ENCODE measurements at places on chromosomes 1 and 21.
A peak's percentile ranks its signal among the peaks of the same experiment; 100 is the strongest.

- DNase-seq: no peak
Measured at GRCh38 chr1:91552091-91552490, 51.4 kb downstream of the CDC7 start.

DNA sequence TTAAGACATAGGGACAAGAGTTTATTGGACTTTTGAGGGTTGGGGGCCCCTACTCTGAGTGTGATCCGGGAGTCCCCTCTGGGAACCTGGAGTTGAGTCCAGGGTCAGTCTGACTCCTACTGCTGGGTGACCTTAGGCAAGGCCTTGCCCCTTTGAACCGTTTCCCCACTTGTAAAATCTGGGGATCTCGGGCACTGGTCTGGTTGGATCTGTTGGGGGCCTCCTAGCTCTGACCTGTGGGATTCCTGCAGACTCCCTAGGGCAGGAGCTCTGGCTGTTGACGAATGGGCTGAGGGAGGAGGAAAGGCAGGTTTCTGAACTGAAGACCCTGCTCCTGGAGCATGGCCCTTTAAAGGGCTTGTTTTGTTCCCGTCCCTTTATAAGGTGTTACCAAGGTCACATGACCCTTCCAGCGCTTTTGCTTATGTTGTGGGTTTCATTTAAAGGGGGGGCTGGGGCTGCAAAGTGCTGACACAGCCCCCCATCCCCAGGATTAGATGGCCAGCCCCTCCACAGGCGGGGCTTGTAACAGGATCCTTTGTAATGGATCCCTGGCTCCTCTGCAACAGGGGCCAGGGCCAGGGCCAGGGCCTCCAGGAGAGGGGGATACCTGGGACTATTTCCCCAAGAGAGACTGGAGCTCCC lies 50.7 kb downstream of the YARS1 start:
- no peak for DNase-seq

DNA sequence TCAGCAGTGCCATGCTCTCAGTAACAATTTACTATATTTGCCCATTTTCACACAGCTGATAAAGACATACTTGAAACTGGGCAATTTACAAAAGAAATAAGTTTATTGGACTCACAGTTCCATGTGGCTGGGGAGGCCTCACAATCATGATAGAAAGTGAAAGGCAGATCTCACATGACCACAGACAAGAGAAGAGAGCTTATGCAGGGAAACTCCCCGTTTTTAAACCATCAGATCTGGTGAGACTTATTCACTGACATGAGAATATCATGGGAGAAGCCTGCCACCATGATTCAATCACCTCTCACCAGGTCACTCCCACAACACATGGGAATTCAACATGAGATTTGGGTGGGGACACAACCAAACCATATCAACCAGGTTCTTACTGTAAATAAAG lies 112.1 kb upstream of the C1orf87 start:
- DNase-seq: no peak

DNA sequence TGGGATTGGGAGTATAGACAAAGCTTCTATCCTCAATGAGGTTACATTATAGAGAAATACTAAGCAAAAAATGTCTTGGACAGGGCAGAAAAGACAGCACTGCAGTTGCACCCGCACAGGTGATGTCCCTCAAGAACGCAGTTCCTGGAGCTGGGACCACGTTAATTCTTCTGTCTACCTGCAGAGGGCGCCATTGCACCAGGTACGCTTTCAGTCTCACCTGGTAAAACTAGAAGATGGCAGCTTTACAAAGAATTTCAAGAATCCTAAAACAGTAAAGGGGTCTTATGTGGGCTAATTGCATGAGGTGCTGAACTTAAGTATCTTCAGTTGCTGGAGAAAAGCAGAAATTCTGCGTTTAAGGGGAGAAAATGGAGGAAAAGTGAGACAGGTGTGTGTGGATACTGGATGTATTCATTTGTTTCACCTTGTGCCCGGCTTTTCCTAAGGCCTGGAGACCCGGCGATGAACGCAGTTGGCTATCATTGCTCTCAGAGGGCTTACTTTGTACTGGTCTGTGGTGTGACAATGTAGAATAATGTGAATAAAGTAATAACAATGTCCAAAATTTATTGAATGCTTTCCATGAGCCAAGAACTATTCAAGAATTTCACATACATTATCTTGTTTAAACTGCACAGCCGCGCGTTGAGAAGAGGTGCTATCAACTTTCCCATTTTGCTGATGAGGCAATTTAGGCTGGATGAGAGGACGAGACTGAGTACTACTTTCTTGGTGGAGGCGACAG lies 276.3 kb upstream of the GREM2 start:
- peak; percentile 9 for DNase-seq

DNA sequence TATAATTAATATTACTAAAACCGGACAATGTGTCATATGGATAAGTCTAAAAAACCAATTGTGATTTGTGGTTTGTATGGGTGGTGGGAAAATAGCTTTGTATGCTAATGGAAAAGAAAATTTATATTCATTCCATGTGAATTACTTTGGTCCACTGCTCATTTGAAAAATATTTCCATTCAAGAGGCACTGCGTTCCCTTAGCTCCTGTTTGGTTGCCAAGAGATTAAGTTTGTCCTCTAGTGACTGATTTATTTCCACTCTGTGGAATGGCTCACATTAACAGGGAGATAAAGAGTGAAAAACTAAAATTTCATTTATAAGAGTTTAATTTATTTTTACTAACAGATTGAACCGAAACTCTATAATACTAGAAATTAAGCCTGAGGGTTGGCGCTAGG lies 744.1 kb upstream of the CHRM3 start:
- no peak for DNase-seq

GRCh38 chr1:13823126-13823880 lies 123.3 kb downstream of the PRDM2 start:
- no peak for DNase-seq

DNA sequence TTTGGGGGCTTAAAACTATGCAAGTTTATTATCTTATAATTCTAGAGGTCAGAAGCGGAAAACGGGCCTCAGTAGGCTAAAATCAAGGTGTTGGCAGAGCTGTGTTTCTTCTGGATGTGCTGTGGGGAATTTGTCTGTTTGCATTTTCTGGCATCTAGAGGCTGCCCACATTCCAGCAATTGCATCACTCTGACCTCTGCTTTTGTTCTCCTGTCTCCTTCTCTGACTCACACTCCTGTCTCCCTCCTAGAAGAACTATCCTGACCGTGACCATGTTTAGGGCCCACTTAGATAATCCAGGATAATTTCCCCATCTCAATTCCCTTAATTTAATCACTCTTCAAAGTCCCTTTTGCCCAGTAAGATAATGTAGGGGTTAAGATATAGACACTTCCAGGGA lies 127.4 kb upstream of the DEPDC1 start:
- no peak for DNase-seq

DNA sequence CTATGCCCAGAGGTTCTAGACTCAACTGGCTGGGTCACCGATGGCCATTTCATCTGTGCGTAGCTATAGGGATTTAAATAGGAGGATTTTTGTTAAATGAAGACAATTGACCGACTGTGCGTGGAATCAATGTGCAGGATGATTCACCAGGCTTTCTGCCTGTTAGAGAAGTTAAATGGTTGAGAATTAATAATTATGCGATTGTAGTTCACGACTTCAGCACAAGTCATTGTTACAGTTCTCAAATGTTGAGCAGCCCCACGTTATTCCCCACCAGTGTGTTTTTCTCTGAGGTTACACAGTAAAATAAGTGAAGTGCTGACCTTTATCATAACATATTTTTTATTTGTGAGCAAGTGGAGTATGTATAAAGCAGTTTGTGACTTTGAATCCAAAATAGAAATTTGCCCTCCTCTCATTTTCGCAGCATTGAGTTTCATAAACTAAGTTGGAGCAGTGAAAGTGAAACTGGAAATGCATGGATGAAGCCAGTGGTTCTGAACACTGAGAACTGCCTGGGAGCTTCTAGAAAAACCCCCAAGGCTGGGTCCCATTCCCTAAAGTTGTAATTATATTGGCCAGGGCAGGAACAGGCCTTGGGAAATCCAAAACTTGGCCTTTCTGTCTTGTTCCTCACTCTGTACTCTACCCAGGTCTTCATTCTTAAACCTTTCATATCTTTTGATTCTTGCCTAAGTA lies 102.6 kb downstream of the GALNT2 start:
- no peak for DNase-seq

GRCh38 chr1:237416924-237417655 lies 375.1 kb downstream of the RYR2 start:
- DNase-seq: no peak

GRCh38 chr1:233635765-233636502 lies 22.0 kb downstream of the KCNK1 start:
- DNase-seq: no peak

- DNase-seq: no peak
Measured at GRCh38 chr1:40743452-40743851, 40.1 kb upstream of the KCNQ4 start.

DNA sequence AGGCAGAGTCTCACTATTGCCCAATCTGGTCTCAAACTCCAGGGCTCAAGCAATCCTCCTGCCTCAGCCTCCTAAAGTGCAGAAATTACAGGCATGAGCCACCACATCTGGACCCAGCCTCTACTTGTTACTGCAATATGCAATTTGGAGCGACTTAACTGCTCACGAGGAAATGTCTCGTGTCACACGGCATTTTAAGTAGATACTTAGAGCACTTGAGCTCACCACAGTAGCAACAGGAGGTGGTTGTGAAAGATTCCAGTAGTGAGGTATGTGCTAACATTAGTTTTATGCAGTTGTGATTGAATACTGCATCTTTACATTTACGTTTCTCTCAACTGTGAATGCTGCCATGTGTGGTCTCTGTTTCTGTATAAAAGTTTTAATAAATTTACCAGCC lies 5.8 kb upstream of the NDUFV3 start:
- no peak for DNase-seq

DNA sequence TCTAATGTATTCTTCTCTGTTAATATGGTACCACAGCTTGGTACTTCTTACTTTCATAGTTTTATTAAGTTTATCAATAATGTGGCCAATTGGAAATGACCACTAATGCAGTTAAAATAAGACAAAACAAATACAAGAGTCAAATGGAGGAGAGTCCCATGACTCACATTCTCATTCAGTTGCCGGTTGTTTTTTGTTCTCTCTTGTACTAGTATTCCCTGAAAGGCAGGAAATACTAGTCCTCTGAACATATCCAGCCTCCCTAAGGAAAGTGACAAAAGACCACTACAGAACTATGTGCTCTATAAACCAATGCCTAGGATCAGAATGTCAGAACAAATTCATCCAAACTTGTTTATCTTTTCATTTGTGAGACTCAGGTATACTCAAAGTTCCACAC lies 165.2 kb upstream of the SAMSN1 start:
- DNase-seq: no peak

GRCh38 chr1:22983944-22984343 lies 11.3 kb upstream of the LACTBL1 start:
- DNase-seq: no peak

GRCh38 chr1:84402060-84402459 lies 3.8 kb downstream of the DNASE2B start:
- no peak for DNase-seq

GRCh38 chr1:210696709-210697108 lies 368.0 kb downstream of the HHAT start:
- no peak for DNase-seq

- no peak for DNase-seq
Measured at GRCh38 chr1:63731117-63732043, 42.4 kb upstream of the ROR1 start.

- no peak for DNase-seq
Measured at GRCh38 chr1:31423418-31423947, 10.5 kb downstream of the SERINC2 start.

GRCh38 chr1:229693129-229693900 lies 67.3 kb downstream of the URB2 start:
- no peak for DNase-seq

GRCh38 chr1:51216631-51217030 lies 19.4 kb upstream of the RNF11 start:
- DNase-seq: no peak

DNA sequence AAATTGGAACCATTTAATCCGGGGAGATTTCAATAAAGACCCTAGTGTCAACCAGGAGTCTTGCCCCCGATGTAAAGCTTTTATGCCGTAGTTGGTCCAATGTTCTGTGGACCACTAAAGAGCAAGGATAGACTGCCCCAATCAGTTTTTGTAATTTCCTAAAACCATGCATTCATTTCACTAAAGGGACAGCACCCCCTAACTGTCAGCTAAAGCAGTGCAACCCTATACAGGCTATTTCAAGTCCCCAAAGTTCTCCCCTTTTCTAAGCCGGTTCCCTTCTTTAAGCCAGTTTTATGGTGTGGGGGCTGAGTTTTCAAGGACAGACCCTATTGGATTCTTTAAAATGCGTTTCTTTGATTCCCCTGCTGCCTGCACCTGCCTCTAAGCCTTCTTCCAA lies 12.7 kb upstream of the PDPN start:
- DNase-seq: no peak

DNA sequence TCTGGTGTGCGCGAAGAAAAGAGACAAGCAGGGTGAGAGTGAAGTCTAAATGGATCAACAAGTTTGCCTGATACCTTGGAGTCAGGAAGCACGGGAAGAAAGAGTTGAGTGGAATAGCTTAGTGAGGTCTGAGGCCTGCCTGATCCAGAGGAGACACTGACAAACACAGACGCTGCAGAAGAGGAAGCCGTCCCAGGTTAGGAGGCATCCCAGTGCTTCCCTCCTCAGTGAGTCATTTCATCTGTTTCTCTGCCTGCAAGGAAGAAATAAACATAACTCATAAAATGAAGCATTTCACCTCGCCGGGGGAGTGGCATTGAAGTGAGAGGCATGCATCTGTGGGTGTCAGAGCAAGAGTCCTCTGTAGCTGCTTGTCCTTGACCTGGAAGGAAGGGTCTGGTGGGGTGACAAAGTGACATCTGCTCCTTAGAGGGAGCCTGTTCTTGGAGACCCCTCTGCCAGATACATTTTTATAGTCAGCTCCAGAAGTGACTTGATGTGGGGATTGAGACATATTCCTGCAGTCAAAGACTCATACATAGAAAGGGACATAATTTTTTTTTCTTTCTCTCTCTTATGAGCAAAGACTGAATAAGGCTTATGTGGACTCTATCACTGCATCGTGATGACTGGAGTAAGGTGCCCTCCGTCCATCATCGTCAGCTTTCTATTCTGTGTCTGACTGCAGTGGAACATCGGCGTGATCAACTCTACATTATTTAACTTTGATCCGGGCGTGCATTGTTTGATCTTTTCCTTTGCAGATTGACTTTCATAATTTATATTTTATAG lies 256.7 kb downstream of the KIF26B start:
- no peak for DNase-seq

GRCh38 chr1:58620259-58620658 lies 43.2 kb upstream of the TACSTD2 start:
- no peak for DNase-seq

DNA sequence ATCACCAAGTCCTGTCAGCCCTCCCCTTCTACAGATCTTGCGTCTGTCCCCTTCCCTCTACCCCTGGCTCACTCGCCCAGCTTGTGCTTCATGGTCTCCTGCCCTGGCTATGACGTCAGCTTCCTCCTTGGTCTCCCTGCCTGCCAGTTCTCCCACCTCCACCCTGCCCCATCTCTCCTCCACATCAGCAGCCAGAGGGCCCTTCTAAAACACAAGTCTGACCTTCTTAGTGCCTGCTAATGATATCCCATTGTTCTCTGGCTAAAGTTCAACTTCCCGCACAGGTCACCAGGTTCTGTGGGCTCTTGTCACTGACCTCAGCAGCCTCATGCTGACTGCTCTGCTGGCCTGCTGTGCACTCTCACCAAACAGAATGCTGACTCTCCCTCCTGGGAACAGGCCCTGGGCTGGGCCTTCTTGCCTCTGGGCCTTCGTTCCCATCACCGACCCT lies 24.7 kb upstream of the MYCL start:
- no peak for DNase-seq

GRCh38 chr1:105243969-105244368 lies 1494.3 kb downstream of the AMY1C start:
- no peak for DNase-seq

GRCh38 chr1:196960854-196961253 lies 16.5 kb upstream of the CFHR5 start:
- no peak for DNase-seq

- DNase-seq: no peak
Measured at GRCh38 chr1:109299558-109300343, 7.1 kb downstream of the MYBPHL start.

Measured in stimulated activated CD4-positive, alpha-beta T cell treated with anti-CD3 and anti-CD28 coated beads, Interleukin-12 subunit alpha, Interleukin-12 subunit beta, amount 100 ng/mL, for 48 hours (primary cell).